ENCODE measurements at places on chromosomes 1 and 21.

- DNase-seq, result no peak
Observed at GRCh38 chr1:201250326-201251011, 32.8 kb upstream of the PKP1 start.

- DNase-seq, result no peak
Observed at GRCh38 chr1:227781314-227781930, 34.1 kb upstream of the PRSS38 start.

- DNase-seq, result no peak
Observed at GRCh38 chr1:239763850-239764249, 327.8 kb upstream of the FMN2 start.

GRCh38 chr1:182707122-182707521 lies 22.7 kb upstream of the RGS8 start:
- no peak for DNase-seq

DNA sequence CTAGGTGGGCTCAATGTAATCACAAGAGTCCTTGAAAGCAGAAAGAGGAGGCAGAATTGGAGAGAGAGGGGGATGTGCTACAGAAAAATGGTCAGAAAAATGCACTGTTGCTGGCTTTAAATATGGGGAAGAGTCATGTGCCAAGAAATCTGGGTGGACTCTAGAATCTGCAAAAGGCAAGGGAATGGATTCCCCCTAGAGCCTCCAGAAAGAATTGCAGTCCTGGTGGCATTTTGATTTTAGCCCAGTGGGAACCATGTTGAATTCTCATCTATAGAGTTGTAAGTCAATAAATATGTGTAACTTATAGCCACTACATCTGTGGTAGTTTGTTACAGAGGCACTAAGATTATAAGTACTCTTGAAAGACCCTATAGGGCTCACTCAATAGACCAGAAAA lies 210.3 kb downstream of the ASTN1 start:
- DNase-seq, result no peak

DNA sequence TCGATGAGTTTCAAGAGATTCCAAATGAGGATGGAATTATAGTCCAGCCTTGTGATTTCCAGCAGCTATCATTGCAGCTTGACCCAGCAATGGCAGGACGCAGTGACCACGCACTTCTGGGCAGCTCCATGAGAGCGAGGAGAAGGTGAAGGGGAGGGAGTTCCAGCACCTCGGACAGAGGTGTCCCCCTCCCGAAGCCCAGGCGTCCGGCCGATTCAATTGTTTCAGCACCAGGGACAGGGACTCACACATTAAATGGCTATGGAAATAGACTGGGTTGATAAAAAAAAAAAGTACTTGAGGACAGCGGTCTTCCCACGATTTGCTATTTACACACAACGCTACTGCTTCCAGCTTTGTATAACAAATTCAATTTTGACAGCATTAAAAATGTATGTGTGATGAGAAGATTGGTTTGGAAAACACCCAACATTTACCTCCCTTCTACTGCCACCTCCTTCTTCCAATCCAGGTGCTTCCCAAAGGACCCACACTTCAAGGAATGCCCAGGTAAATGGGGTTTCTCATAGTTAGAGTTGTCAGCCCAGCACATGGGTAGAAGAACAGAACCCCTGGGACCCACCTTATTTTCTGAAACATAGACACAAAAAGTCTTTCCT lies 71.8 kb downstream of the DISP3 start:
- no peak for DNase-seq

DNA sequence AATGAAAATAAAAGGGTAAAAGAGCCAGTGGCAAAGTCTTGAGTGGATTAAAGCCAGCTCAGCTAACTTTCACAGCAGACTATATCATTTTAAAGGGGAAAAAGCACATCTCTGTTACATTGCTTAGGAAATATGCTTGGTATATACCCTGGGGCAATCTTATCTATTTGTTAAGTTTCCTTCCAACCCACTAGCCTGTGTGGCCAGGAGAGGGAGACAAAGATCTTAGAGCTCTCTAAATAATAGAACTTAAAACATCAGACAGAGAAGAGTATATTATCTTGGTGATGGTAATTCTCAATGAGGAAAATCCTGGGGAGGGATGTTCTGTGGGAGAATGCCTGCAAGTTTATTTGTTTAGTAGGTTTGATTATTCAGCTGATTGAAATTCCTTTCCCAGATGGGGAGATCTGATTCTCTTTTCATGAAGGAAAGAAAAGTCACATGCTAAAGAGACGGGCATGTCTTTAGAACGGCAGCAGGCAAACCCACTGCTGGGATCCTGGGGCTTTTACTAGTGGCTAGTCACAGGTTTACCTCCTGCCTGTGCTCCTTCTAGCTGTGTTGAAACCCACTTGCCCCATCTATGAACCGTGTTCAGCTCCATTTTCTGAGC lies 3.6 kb downstream of the KCNE2 start:
- no peak for DNase-seq

- DNase-seq, result no peak
Observed at GRCh38 chr1:83500531-83500930, 498.4 kb downstream of the TTLL7 start.

DNA sequence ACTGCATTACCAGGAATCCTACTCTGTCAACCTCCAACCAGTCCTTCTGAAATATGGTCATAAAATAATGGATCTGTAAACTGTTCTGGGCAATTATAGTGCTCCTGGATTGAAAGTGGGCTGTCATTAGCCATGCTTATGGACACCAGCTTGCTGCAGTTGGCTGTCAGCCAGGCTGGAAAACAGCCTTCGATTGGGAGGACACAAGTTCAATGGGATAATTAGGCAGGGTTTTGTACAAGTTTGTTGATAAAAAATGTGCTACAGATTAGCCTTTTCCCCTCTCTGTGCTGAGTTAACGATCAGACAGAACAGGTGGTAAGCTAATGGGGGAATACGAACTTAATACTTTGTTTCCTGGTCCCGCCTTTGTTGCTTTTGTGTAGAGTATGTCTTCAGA lies 413.9 kb downstream of the DUSP10 start:
- peak; percentile 98 for DNase-seq

DNA sequence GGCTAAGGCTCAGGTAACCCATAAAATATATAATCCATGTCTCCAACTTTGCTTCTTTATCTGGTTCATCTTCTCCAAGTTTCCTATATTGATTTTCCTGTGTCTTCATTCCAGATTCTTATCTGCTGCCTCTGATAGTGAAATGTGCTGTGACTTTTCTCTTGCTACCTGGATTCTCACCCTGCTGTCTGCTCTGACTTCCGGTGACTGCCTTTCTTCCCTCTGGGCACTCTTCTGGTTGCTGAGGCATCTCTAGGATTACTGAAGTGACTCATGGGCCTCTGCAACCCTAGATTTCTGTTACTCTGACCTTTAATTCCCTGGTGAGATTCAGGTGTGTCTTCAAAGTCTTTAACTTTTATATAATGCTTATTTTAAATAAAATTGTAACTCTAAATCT lies 46.9 kb downstream of the GIPC2 start:
- no peak for DNase-seq

- DNase-seq, result no peak
Observed at GRCh38 chr1:183697814-183698590, 44.9 kb upstream of the APOBEC4 start.

DNA sequence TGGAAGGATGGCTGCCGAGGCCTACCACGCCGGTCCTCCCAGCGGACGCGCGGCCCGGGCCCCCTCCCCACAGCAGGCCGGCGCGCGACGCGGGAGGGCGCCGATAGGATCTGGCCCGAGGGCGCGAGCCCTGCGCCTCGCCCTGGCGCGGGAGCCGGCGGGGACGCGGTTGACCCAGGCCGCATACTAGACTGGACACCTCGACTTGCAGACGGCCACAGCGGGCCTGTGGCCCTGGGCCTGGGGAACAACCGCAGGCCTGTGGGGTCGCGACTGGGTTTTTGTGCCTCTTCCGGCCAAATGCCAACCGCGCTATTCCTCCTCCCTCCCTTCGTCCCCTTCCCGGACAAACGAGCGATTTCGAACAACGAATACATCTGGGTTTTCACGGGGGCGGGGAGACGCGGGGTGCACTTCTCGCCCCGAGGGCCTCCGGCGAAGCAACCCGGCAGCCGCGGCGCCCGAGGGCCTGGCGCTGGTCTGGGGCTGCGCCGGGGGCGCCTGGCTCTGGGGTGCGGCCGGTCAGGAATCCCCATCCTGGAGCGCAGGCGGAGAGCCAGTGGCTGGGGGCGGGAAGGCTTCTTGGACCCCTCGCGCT lies 2.4 kb downstream of the NHLH2 start:
- DNase-seq, result no peak

DNA sequence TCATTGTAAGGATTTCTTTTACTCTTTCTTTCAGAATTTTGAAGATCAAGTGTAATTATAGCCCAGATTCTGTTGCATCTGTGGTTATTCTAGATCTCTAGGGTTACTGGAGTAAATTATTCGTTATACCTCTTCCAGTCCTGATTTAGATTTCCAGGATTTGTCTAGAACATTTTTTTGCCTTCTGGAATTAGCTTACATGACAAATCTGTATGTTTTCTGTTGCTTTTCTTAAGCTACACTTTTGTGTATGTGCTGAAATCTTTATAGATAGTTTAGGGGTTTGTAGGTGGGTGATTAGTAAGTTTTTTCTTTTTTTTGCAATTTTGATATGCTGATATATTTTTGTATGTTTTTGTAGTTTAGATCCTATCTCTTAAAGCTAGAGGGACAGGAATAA lies 13.7 kb downstream of the RALGPS2 start:
- DNase-seq, result no peak

DNA sequence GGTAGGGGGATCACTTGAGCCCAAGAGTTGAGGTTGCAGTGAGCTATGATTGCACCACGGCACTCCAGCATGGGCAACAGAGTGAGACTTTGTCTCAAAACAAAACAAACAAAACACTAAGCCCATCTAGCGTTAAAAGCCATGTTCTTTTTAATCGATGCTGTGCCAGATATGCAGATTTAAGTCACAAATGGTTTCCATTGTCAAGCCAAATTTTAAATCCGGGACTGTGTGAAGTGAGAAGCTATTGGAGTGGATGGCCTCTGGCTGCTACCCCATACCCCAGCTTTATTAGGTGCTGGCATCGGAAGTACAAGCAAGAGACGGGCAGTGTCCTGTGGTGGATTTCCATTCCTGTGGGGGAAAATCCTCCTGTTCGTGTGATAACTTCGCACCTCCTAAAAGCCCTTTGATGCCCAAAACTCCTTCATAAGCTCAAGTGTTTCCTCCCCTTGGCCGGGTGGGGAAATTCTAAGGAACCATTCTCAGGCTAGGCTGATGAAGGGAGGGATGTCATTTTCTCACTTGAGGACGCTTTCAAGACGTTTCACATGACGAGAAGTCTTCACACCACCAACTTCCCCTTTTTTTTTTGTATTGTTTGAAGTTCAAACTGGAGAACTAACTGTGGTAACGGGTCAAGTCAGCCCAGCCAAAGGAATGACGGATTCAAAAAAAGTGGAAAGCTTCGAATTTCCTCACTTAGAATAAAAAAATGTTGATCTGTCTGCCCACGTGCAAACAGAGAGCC lies 140.8 kb downstream of the KAZN start:
- no peak for DNase-seq

DNA sequence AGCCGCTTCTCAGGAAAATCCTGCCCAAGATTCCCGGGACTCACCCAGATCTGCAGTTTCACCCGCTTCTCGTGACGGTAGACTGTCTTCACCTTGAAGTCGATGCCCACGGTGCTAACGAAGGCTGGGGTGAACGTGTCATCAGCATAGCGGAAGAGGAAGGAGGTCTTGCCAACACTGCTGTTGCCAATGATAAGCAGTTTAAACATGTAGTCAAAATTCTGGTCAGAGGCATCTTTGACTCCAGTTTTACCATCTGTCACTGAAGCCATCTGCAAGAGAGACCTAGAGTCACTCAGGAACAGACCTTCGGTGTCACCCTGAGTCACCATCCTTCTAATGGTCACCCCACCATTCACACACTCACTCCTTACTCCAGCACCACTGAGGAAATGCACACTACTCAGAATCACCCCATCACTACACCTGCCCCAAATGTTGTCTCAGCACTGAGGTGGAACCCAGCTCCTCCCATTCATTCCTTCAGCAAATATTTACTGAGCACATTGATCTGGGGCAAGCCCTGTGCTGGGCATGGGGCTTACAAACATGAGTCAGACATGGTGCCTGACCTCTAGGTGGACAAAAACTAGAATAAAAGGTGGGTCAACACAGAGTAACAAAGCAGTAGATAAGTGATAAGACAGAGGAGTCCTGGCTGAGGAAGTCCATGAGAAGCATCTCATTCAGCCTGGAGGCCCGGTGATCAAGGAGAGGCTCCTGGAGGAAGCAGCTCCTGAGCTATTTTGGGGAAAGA lies 13.5 kb downstream of the RAB3B start:
- DNase-seq, result no peak

- DNase-seq, result peak; percentile 53
Observed at GRCh38 chr1:93846992-93847810, 31.8 kb downstream of the DNTTIP2 start.

GRCh38 chr1:227604446-227604845 lies 41.1 kb downstream of the ZNF678 start:
- no peak for DNase-seq

DNA sequence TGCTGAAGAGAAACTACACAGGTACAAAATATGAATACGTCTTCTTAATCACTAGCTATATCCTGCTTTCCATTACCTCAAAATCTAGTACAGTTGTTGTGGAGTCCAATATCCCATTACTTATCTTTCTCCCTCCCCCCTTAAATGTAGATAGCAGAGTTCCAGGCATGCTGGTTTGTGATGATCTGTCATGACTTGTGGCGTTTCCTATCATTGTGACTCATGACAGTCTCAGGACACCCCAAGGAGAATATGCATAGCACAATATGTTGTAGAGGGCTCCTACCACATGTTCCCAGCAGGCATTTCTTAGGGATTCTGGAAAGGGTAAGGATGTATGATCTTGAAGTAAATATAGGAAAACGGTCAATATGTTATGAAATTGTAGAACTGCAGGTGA lies 206.9 kb downstream of the USH2A start:
- no peak for DNase-seq

GRCh38 chr1:42456754-42457089 lies 379 bp downstream of the PPCS start:
- DNase-seq, result no peak

- DNase-seq, result no peak
Observed at GRCh38 chr1:185297982-185298381, 19.1 kb downstream of the IVNS1ABP start.

- DNase-seq, result no peak
Observed at GRCh38 chr1:28313702-28314546, 14.9 kb upstream of the MED18 start.

GRCh38 chr1:928825-929661 lies 5.3 kb downstream of the SAMD11 start:
- DNase-seq, result no peak

GRCh38 chr1:112881742-112882127 lies 74.3 kb downstream of the SLC16A1 start:
- DNase-seq, result no peak

- DNase-seq, result no peak
Observed at GRCh38 chr1:201968202-201968925, 13.1 kb downstream of the TIMM17A start.

GRCh38 chr1:206117151-206117948 lies at the start of gene AVPR1B:
TSS of gene AVPR1B (minus strand) at chr1:206117388. CDS start at chr1:206116890, 498 bp downstream.
- DNase-seq, result peak; percentile 18

Data from NCI-H1436 treated with DMSO at 0.1 percent for 48 hours (cell line).